ENCODE measurements at places on chromosomes 4 and X. TPM values are rescaled to one million over a fixed set of nuclear protein-coding genes. Genes with fewer than 3 reads are reported as not detected.

GRCh38 chrX:116667346-116668134, 204.8 kb upstream of the CT83 start:
- DNase-seq, result no peak

GRCh38 chr4:55498051-55498450, 48.7 kb downstream of the CLOCK start:
- DNase-seq, result no peak

DNA sequence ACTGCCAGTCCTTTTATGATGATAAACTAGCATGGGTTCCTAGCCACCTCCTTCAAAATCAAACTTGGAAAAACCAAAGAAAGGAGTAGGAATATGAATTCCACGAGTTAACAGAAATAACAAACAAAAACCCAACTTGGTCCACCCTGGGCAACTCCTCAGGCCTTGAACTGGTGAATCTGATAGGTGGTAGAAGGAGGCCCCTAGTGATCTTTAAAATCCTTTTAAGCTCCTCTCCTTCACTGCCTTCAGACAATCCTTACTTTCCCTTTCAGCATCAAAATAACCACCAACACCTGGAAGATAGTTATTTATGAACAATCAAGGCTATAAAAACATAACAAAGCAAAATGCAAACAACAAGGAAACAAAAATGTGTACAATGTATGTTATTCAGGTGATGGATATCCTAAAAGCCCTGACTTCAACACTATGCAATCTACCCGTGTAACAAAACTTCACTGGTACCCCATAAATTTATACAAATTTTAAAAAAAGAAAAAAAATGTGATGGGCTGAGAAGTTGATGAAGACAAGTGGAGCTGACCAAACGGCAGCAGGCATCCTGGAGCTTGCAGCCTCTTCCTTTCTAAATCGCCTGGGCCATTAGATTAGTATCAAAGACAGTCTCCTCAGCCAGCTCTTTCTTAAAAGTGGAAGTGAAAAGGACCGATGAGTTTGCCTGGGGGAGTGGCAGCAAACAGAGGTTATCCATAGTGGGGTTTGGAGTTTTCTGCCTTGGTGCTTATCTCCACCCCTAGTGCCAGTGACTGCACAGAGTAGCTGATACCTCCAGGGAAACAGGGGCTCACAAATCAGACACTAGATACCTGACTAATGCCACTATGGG, 179.6 kb downstream of the TMA16 start:
- no peak for DNase-seq

GRCh38 chr4:153064571-153064970, 128.4 kb downstream of the FHDC1 start:
- no peak for DNase-seq

DNA sequence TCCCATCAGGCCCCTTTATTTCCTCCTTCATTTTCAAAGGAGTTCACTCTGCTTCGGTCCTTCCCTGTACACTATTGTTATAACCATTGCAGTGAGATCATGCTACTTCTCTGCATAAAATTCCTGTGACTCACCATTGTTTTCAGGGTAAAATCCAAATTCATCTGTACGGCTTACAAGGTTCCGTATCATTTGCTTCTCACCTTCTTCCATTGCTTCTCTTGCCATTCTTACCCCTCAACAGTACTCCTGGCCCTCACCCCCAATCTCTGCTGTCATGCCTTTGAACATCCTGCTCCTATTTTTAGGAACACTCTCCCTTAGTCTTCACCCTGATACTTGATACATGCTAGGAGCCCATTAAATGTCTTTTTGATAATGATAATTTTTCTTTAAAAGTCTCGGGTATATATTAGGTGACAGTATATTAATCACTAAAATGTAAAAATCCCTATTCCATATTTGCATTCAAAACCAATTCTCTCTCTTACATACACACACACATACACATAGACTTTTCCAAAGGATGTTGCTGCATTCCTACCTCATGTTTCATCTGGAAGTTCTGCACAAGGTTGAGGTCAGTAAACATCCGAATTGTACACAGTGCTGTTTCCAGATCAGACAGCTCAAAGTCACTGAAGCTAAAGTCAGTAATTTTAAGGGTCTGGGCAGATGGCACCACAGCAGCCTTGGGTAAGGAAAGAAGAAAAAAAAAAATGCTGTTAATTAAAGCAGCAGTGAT, 103.4 kb downstream of the PDE5A start:
- peak; percentile 89 for DNase-seq

GRCh38 chr4:3366893-3367775, 74.3 kb downstream of the RGS12 start:
- DNase-seq, result no peak

GRCh38 chrX:153434801-153435200, 11.1 kb downstream of the TREX2 start:
- no peak for DNase-seq

GRCh38 chr4:48634688-48635308, 144.7 kb downstream of the ZAR1 start:
- DNase-seq, result no peak

DNA sequence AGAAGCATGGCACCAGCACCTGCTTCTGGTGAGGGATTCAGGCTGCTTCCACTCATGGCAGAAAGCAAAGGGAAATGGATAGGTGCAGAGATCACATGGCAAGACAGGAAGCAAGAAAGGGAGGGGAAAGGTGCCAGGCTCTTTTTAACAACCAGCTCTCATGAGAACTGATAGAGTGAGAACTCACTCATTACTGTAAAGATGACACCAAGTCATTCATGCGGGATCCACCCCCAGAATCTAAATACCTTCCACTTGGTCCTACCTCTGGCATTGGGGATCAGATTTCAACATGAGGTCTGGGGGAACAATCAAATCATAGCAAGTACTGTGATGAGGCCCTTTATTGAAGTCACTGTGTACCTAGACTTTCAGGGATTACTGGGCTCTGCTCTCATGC, 72.0 kb upstream of the PRDM5 start:
- no peak for DNase-seq

DNA sequence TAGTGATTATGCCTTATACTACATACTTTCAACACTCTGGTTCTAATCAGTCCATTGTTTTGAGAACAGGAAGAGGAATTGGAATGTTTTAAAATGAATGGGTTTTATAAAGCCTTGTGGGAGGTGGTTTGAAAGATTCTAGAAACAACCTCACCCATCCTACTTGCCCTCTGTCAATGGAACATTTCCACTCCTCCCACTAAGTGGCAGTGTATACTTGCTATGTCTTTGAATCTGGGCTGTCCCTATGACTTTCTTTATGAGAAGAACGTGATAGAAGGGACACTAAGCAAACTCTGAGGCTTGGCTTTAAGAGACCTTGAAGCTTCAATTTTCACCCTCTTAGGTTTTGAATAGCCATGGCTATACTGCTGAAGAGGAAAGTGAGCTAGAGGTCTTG, 611.2 kb downstream of the PPP4R3C start:
- DNase-seq, result peak; percentile 84

GRCh38 chrX:107646735-107647134, 18.4 kb downstream of the PRPS1 start:
- DNase-seq, result no peak

- DNase-seq, result no peak
Measured at GRCh38 chrX:74779175-74779574, 146.1 kb downstream of the NEXMIF start.

DNA sequence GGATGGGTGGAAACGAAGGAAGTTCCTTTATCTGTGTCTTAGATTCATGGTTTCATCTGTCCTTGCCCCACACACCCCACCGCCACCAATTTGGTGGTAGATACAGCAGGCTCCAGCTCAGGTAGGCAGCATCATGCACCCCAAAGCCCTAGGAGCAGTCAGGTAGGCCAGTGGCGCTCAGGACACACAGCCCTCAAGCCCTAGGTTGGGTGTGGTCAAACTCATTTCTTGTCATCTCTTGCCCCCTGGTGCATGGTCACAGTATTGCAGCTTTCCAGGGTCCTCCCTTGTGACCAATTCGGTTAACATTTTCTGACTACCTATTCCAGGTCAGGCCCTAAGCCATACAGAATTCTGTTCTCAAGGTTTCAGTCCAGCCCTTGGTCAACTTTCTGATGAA, 14.5 kb upstream of the PRRG3 start:
- peak; percentile 54 for DNase-seq

GRCh38 chr4:138609943-138610350, 367.8 kb upstream of the SLC7A11 start:
- DNase-seq, result peak; percentile 8

DNA sequence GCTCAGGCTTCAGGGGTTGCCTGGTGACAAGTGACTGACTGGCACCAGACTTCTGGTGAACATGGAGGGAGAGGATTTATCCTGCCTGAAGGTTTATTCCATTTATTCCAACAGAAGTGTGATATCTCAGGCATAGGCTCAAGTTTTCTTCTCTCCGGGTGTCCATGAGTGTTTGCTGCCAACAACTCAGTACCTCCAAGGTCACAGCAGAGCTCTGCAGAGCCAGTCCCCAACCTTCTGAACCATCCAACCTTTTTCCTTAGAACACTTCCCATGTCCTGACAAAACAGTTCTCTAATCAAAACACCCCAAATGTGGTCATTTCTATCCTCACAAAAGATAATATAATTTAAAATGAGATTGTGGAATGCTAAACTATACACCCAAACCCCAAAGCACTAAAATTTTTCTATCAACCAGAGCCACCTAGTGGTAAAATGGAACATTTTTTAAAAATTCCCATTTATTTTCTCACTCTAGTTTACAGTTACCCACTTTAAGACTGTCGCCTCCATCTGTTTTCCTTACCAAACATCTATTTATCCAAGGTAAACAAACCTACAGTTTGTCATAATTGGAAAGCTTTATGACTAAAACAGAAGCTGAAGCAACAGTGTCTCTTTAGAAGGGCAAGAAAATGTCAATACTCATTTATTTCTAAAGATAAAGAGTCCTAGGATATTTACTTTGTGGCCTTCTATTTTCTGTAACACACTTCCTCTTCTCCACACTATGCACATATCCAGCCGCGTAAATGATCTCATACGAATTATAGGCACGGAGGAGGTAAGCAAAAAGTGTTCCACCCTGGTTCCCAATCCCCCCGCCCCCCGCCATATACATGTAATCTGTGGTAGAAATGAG, 39.5 kb downstream of the TMEM154 start:
- peak; percentile 38 for DNase-seq

GRCh38 chr4:128349921-128350320, 62.3 kb upstream of the PGRMC2 start:
- DNase-seq, result no peak

- DNase-seq, result no peak
Measured at GRCh38 chr4:159506801-159507517, 404.1 kb downstream of the RAPGEF2 start.

DNA sequence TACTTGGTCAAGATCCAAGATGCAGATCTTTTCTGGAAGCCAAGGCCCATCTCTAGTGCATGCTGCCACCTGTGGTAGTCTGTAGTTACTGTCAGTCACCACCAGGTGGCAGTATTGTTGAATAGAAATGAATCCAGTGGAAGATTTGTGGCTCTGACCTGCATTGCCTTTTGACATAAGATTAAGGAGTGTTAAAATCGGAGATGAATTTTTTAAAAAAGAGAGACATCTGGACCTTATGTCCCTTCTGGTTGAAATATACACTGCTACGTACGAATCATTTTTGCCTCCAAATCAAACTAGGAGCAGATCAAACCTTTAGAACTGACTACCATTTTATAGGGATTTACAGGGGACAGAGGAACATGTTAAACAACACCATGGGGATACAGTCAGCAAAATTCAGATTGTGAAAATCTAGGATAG, 46.9 kb upstream of the RHOH start:
- DNase-seq, result peak; percentile 85

- no peak for DNase-seq
Measured at GRCh38 chr4:68907245-68907644, 44.4 kb downstream of the UGT2A3 start.

GRCh38 chrX:40097504-40098263, at the start of gene BCOR:
Gene BCOR (minus strand): TSS chrX:40097958. CDS start chrX:40077929, 20,029 bp downstream.
- DNase-seq, result peak; percentile 53

Gene MTMR8
- 0.84 TPM for total RNA-seq

Gene ARL9
- not detected for total RNA-seq

Gene KCNIP4
- not detected for total RNA-seq

Gene ALAS2
- not detected for total RNA-seq

Gene LDB2
- total RNA-seq, result 258 TPM

Gene MAGEE1
- total RNA-seq, result 0.68 TPM

Gene GPRASP1
- total RNA-seq, result 2.6 TPM

Gene INTS6L
- 3.3 TPM for total RNA-seq

Gene HPSE
- total RNA-seq, result 12.0 TPM

Gene CSAG3
- not detected for total RNA-seq

Gene ARSJ
- 26.2 TPM for total RNA-seq

Gene DIPK2B
- 88.8 TPM for total RNA-seq

Gene PROM1
- total RNA-seq, result 0.14 TPM

Gene XPNPEP2
- not detected for total RNA-seq

Gene CCDC149
- total RNA-seq, result 13.3 TPM

Gene AADAT
- total RNA-seq, result 1.3 TPM

Gene SPANXA2
- not detected for total RNA-seq

Gene PABPC1L2A
- not detected for total RNA-seq

Gene PABPC1L2B
- total RNA-seq, result not detected

Measured in dermis blood vessel endothelial cell (primary cell).